GM20000 (cell line): ENCODE measurements at places on chromosomes 6 and 20.

DNA sequence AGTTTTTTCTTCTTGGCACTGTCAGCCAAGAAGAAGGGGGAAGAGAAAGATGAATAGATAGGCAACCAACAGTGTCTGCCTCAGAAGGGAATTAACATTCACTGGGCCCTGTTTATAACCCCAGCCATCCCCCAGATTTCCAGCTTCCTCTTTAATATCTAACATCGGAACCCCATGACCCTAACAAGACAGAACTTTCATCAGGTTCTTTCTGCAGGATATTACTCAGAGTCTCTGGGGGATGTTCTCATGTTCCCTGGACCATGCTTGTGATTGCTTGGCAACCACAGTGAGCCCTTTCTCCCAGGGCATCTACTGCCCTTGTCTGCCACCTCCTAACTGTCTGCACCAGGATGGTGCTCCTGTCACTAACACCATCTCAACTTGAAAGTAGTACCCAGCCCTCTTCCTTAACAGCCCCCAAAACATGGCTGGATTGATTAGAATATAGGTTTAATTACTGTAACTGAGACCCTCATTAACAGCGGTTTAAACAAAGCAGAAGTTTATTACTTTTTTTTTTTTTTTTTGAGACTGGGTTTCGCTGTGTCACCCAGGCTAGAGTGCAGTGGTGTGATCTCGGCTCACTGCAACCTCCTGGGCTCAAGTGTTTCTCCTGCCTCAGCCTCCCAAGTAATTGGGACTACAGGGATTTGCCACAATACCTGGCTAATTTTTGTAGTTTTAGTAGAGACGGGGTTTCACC lies 12.0 kb upstream of the PTPN1 start:
- no peak for DNase-seq

DNA sequence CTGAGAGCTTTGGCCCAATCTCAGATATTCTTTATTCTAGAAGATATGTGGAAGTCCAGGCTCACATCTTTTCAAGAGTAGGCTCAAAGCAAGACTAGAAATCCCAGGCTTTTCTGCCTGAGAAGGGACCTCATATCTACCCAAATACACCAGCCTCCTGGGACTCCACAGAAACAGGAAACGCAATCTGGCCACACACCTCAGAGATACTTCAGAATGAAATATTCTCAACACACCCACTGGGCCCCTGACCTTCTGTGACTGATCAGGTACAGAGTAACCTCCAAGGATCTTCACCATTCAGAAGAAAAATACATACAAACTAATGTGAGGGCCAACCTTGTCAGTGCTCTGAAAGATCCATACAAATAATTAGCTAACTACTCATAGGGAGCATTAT lies 183.2 kb downstream of the HIVEP2 start:
- DNase-seq: no peak

GRCh38 chr6:57163956-57164355 lies 8.2 kb upstream of the BAG2 start:
- DNase-seq: no peak

DNA sequence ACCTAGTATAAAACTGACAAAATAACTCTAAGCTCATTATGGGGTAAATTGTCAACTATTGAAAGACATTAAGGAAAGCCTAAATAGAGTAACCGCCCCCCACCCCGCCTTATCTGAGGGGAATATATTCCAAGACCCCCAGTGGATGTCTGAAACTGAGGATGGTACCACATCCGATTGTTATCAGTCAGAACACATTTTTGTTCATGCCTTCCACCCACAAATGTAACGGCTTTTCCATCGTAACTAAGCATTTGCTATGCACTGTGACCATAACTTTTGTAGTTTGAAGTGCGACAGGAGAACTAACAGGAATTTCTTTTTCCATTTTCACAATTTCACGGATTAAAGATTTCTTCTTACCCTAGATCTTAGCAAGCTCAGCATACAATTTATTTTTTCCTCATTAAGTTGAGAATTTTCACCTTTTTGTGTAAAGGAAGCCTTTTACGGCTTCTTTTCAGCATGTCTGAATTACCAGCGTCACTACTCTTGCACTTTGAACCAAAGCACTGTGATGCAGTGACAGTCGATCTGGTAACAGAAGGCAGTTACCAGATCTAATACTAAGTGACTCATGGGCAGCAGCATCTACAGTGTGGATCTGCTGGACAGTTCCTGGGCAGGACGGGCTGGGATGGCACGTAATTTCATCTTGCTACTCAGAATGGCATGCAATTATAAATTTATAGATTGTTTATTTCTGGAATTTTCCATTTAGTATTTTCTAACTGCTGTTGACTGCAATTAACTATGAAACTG lies 11.8 kb downstream of the CFAP61 start:
- no peak for DNase-seq

GRCh38 chr6:53986721-53987521 lies 124.3 kb upstream of the MLIP start:
- DNase-seq: no peak
